ENCODE measurements at places on chromosomes 4 and X. TPM values are rescaled to one million over a fixed set of nuclear protein-coding genes. Genes with fewer than 3 reads are reported as not detected.

- H3K27me3 ChIP-seq = no peaks in the 10 kb centered on the region
- no peak overlapping the region for H3K4me3 ChIP-seq
- H3K36me3 ChIP-seq = no peaks in the 10 kb centered on the region
- H3K27ac ChIP-seq = no peak overlapping the region
Measured at GRCh38 chrX:17226736-17227135, 148.3 kb upstream of the NHS start.

- no peak overlapping the region for H3K4me3 ChIP-seq
- H3K36me3 ChIP-seq = no peaks in the 10 kb centered on the region
- DNase-seq = no peak
- peaks cover 2% of the 10 kb centered on the region for H3K4me1 ChIP-seq
- no peaks in the 10 kb centered on the region for H3K27me3 ChIP-seq
Measured at GRCh38 chrX:150293311-150294013, 69.7 kb upstream of the MAMLD1 start.

DNA sequence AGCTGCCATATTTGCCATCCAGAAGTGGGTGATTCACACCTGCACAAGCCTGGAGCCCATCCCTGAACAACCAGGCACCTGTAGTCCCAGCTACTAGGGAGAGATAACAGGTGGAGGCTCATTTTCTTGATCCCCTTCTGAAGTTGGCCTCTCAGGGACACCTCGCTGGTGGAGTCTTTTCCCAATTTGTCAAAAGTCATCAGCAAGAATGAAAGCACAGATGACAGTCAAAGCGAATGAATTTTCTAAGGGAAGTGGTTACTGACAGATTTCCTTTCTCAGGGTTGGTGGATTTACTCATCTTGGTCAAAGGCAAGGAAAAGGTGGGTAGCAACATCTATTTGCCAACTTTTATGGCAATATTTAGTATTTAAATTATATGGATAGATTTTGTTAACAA lies 36.5 kb downstream of the FGFBP1 start:
- no peaks in the 10 kb centered on the region for H3K4me1 ChIP-seq
- no peak overlapping the region for H3K4me3 ChIP-seq
- peaks cover 10% of the 10 kb centered on the region for H3K36me3 ChIP-seq
- no peak for DNase-seq
- no peak overlapping the region for H3K27ac ChIP-seq

DNA sequence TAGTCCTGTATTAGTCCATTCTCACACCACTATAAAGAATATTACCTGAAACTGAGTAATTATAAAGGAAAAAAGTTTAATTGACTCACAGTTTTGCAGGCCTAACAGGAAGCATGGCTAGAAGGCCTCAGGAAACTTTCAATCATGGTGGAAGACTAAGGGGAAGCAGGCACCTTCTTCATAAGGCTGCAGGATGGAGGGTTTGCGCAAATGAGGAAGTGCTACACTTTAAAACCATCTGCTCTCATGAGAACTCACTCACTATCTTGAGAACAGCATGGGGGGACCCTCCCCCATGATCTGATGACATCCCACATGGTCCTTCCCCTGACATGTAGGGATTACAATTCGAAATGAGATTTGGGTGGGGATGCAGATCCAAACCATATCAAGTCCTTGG lies 12.1 kb upstream of the MAGEA11 start:
- peaks cover 4% of the 10 kb centered on the region for H3K27me3 ChIP-seq
- no peaks in the 10 kb centered on the region for H3K36me3 ChIP-seq
- no peak overlapping the region for H3K27ac ChIP-seq
- no peak overlapping the region for H3K4me3 ChIP-seq

- no peak overlapping the region for H3K4me3 ChIP-seq
- no peak for DNase-seq
- no peak overlapping the region for H3K27ac ChIP-seq
Measured at GRCh38 chr4:1488357-1488756, 82.1 kb upstream of the NKX1-1 start.

- peaks cover 3% of the 10 kb centered on the region for H3K27me3 ChIP-seq
- H3K27ac ChIP-seq = no peak overlapping the region
- no peaks in the 10 kb centered on the region for H3K4me1 ChIP-seq
- H3K36me3 ChIP-seq = no peaks in the 10 kb centered on the region
- H3K4me3 ChIP-seq = no peak overlapping the region
- no peak for DNase-seq
Measured at GRCh38 chrX:93594780-93595179, 78.6 kb downstream of the NAP1L3 start.

DNA sequence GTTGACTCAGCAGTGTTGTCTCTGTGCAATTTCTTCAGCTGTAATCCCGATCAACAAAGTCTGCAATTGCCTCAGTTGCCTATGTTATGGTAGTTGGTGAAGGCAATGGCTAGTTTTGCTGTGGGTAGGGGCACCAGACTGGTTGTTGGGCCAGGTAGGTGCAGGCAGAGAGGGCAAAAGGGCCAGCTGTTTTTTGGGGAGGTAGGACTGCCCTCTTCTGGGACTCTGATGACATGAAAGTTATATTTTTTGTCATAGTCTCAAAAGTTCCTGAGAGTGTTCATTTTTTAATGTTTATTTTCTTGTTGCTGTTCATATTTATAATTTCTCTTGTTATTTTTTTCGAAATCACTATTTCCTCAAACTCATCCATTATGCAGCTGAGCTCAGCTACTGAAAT lies 25.1 kb downstream of the DCAF12L2 start:
- no peaks in the 10 kb centered on the region for H3K4me1 ChIP-seq
- no peak for DNase-seq
- H3K4me3 ChIP-seq = no peak overlapping the region
- no peak overlapping the region for H3K27ac ChIP-seq
- no peaks in the 10 kb centered on the region for H3K36me3 ChIP-seq

- H3K4me3 ChIP-seq = no peak overlapping the region
- no peaks in the 10 kb centered on the region for H3K36me3 ChIP-seq
- DNase-seq = no peak
- no peak overlapping the region for H3K27ac ChIP-seq
- no peaks in the 10 kb centered on the region for H3K27me3 ChIP-seq
- no peaks in the 10 kb centered on the region for H3K4me1 ChIP-seq
Measured at GRCh38 chr4:127469959-127470809, 162.6 kb upstream of the INTU start.

- no peaks in the 10 kb centered on the region for H3K27me3 ChIP-seq
- no peak overlapping the region for H3K4me3 ChIP-seq
- H3K27ac ChIP-seq = no peak overlapping the region
- no peaks in the 10 kb centered on the region for H3K4me1 ChIP-seq
- H3K36me3 ChIP-seq = no peaks in the 10 kb centered on the region
Measured at GRCh38 chr4:91958596-91958995, 345.2 kb upstream of the GRID2 start.

GRCh38 chrX:152908486-152908885 lies 10.6 kb downstream of the ZNF185 start:
- H3K27ac ChIP-seq = no peak overlapping the region
- no peaks in the 10 kb centered on the region for H3K4me1 ChIP-seq
- peaks cover 7% of the 10 kb centered on the region for H3K27me3 ChIP-seq
- H3K36me3 ChIP-seq = no peaks in the 10 kb centered on the region

- no peaks in the 10 kb centered on the region for H3K27me3 ChIP-seq
- peaks cover 6% of the 10 kb centered on the region for H3K4me1 ChIP-seq
- peak; percentile 1 for DNase-seq
- H3K36me3 ChIP-seq = no peaks in the 10 kb centered on the region
Measured at GRCh38 chrX:14529290-14529989, at the start of gene GLRA2. TSS of gene GLRA2 (plus strand) at chrX:14529536. CDS start at chrX:14530058, 522 bp downstream.

DNA sequence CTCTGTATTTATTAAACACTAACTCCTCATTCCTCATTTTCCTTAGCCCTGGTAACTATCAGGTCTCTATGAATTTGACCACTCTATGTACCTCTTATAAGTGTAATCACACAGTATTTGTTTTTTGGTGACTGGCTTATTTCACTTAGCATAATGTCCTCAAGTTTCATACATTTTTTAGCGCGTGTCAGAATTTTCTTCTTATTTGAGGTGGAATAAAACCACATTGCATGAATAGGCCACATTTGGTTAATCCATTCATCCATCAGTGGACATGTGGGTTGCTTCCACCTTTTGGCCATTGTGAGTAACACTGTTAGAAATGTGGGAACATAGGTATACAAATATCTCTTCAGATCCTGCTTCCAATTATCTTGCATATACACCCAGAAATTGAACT lies 341.2 kb upstream of the BOD1L1 start:
- no peaks in the 10 kb centered on the region for H3K36me3 ChIP-seq
- H3K27ac ChIP-seq = peak overlapping the region; percentile 42
- DNase-seq = no peak
- no peaks in the 10 kb centered on the region for H3K27me3 ChIP-seq
- H3K4me1 ChIP-seq = peaks cover 64% of the 10 kb centered on the region
- no peak overlapping the region for H3K4me3 ChIP-seq

DNA sequence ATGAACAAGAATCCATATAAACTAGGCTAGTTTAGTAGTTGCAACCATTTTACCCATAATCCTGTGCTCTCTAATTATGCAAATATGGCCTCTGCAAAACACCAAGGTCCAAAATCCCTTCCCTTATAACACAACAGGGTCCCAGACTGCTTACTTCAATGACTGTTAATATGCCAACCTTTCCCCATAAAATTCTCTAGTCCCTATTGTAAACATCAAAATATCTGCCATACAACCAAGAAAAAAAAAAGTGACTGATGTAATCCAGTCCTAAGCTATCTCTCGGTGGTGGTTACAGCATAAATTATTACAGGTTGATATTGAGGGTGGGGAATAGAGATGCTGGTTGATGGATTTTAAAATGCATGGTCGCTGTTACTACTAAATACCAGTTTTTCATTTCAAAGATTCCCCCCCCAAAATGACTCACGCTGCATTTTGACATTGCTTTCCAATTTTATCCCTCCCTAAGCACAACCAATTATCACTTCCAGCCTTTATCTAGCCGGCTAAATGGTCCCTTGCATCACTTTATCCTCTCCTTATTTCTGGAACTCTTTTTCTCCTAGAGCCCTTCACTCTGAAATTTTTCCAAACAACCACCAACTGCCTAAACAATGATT lies 44.8 kb downstream of the TSPAN5 start:
- peak overlapping the region; percentile 59 for H3K27ac ChIP-seq
- H3K27me3 ChIP-seq = no peaks in the 10 kb centered on the region
- no peaks in the 10 kb centered on the region for H3K36me3 ChIP-seq
- peaks cover 94% of the 10 kb centered on the region for H3K4me1 ChIP-seq

GRCh38 chr4:151304755-151305154 lies 20.6 kb downstream of the SH3D19 start:
- H3K36me3 ChIP-seq = peaks cover 4% of the 10 kb centered on the region
- H3K27ac ChIP-seq = peak overlapping the region; percentile 14
- peak; percentile 41 for DNase-seq
- H3K4me1 ChIP-seq = peaks cover 35% of the 10 kb centered on the region

- H3K36me3 ChIP-seq = no peaks in the 10 kb centered on the region
- peaks cover 6% of the 10 kb centered on the region for H3K4me1 ChIP-seq
- no peak overlapping the region for H3K4me3 ChIP-seq
- DNase-seq = no peak
- peaks cover 31% of the 10 kb centered on the region for H3K27me3 ChIP-seq
Measured at GRCh38 chr4:25970226-25970675, 56.2 kb downstream of the SMIM20 start.

DNA sequence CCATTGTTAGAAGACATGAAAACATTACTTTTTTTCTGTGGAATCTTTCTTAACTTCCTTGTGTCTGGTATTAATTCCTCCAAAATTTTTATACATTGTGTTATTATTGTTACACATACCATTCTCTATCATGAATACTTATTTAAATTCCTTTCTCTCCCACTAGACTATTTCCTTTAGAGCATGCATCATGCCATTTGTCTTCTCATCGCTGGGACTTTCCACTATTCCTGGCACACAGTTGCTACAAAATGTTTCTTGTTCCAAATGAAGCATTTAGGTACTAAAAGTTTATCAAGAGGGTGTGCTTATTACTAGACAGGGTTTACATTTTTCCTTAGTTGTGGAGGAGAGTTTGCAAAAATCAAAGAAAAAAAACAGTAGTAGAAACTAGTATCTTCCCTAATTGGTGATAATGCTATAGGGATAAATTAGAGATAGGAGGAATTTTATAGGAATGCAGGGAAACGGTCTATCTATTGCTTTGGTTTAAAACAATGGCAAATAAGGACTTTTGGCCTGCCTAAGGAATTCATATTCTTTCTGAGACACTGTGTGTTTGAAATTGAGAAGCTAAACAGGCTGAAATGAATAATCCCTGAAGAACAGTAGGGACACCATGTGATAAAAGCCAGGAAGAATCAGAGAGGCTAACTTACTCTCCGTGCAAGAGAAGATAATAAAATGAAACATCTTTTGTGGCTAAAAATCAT lies 187.5 kb upstream of the TBC1D9 start:
- peaks cover 5% of the 10 kb centered on the region for H3K36me3 ChIP-seq
- peak overlapping the region; percentile 78 for H3K27ac ChIP-seq
- peak; percentile 52 for DNase-seq
- H3K27me3 ChIP-seq = peaks cover 2% of the 10 kb centered on the region
- peaks cover 46% of the 10 kb centered on the region for H3K4me1 ChIP-seq

DNA sequence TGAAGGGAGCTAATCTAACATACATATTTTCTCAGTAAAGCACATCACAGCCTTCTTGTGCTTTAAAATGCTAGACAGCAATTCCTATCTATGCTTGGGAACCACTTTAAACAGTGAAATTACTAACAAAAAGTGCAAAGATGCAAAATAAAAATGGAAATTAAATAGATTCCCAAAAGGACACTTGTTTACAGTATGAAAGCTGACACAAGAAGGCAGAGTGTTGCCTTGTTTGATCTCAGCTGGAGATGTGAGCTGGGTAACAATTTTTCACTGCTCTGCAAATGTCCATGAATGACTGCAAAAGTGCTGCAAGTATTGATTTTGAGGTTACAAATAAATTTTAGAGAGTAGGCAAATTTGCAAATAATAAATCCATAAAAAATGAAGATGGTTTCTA lies 22.3 kb downstream of the GRIA2 start:
- H3K36me3 ChIP-seq = no peaks in the 10 kb centered on the region
- H3K27ac ChIP-seq = no peak overlapping the region
- DNase-seq = no peak
- peaks cover 4% of the 10 kb centered on the region for H3K27me3 ChIP-seq
- no peak overlapping the region for H3K4me3 ChIP-seq
- H3K4me1 ChIP-seq = no peaks in the 10 kb centered on the region

GRCh38 chr4:85165808-85166207 lies 199.3 kb upstream of the WDFY3 start:
- H3K36me3 ChIP-seq = no peaks in the 10 kb centered on the region
- H3K27me3 ChIP-seq = peaks cover 4% of the 10 kb centered on the region
- no peak overlapping the region for H3K27ac ChIP-seq

GRCh38 chr4:158201876-158202275 lies 8.4 kb upstream of the TMEM144 start:
- no peak for DNase-seq
- H3K4me3 ChIP-seq = no peak overlapping the region
- no peaks in the 10 kb centered on the region for H3K4me1 ChIP-seq
- H3K27me3 ChIP-seq = peaks cover 11% of the 10 kb centered on the region
- H3K36me3 ChIP-seq = no peaks in the 10 kb centered on the region

CCDC149 gene
- total RNA-seq = 12.0 TPM

CFI gene
- total RNA-seq = not detected

SPANXA2 gene
- 0.99 TPM for total RNA-seq

FHIP1A gene
- 0.54 TPM for total RNA-seq

F9 gene
- total RNA-seq = not detected

IRF2 gene
- total RNA-seq = 15.4 TPM

CPE gene
- not detected for total RNA-seq

XAGE1A gene
- total RNA-seq = not detected

Measured in HFFc6 (cell line).